Umbilical cord (tissue), 2 donors: ENCODE measurements at places on chromosomes 3 and 15. TPM values are rescaled to one million over a fixed set of nuclear protein-coding genes. Genes with fewer than 3 reads are reported as not detected.

SKOR1 gene
- total RNA-seq, result 0.96 TPM

ADCY5 gene
- total RNA-seq, result 48.2 TPM

BTLA gene
- 2.2 TPM for total RNA-seq

IL16 gene
- 7.2 TPM for total RNA-seq

LSG1 gene
- total RNA-seq, result 34.9 TPM

ATP2B2 gene
- total RNA-seq, result 1.4 TPM

SSUH2 gene
- total RNA-seq, result 3.9 TPM

CADPS gene
- 10.1 TPM for total RNA-seq

CALML4 gene
- total RNA-seq, result 13.0 TPM

PYGO1 gene
- total RNA-seq, result 14.9 TPM

GOLGA6B gene
- total RNA-seq, result not detected

TMCO5A gene
- 5.3 TPM for total RNA-seq

CD96 gene
- 1.4 TPM for total RNA-seq

GP9 gene
- 3.6 TPM for total RNA-seq

CDC25A gene
- total RNA-seq, result 1.2 TPM

AGTR1 gene
- total RNA-seq, result 22.1 TPM

ZNF660 gene
- 19.0 TPM for total RNA-seq

CPNE9 gene
- total RNA-seq, result not detected

KCNAB1 gene
- total RNA-seq, result 0.72 TPM

MKRN3 gene
- 13.5 TPM for total RNA-seq

PODXL2 gene
- total RNA-seq, result 0.72 TPM

PLSCR2 gene
- not detected for total RNA-seq

CIDEC gene
- total RNA-seq, result 4.6 TPM

TP53BP1 gene
- total RNA-seq, result 52.7 TPM

CHDH gene
- total RNA-seq, result 0.48 TPM

RASGRP1 gene
- 4.6 TPM for total RNA-seq

PEX11A gene
- 5.1 TPM for total RNA-seq

DNAJC13 gene
- 73.7 TPM for total RNA-seq

ITIH1 gene
- 1.2 TPM for total RNA-seq

ROPN1 gene
- 1.4 TPM for total RNA-seq

ADPRH gene
- 4.6 TPM for total RNA-seq

SLC9A9 gene
- 43.6 TPM for total RNA-seq

GOLGA8G gene
- total RNA-seq, result 3.6 TPM

SCAANT1 gene
- not detected for total RNA-seq

CCRL2 gene
- total RNA-seq, result 1.4 TPM

HRH1 gene
- total RNA-seq, result 15.2 TPM

TMIE gene
- total RNA-seq, result 0.48 TPM

TRIM42 gene
- total RNA-seq, result 2.2 TPM

HGD gene
- not detected for total RNA-seq

CCDC13 gene
- total RNA-seq, result not detected
